ENCODE measurements at places on chromosomes 16 and 17.
A peak's percentile ranks its signal among the peaks of the same experiment; 100 is the strongest.

DNA sequence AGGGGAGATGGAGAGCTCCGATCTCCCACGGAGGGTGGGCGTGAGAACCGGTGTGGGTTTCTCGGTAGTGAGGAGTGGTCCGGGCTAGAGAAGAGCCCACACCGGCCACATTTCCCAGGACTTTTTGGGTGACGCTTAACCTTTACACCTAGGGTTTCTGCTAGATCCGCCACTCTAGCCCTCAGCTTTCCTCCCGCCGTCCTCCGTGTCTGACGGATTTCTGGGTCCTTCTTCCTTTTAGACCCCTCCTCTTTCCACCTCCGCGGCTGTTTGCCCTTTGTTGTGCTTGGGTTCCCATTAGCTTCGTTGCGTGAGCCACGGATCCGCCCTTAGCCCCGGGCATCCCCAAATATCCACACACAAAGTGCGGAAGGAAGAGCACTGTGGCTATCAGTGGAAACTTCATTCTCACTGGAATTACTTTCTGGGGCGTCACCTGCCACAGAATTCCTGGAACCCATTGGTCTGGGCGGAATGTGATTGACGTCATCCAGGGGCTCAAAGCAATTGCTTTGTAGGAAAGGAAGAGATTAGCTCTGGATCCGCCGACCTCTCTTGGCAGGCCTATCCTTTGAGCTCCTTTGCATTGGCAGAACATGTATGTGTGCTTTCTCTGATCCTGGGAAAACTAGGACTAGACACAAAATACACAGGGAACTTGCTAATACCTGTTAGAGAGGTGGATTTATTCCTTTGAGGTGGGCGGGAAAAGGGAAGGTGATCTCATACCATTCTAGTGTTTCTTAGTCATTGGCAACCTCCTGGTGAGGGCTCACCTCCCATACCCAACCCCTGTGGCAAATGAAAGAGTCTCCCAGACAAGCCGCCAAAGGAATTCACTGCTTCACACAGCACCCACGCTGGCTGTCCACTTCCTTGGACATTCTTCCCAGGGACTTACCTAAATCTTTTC lies 654 bp downstream of the TNFAIP1 start:
- peak; percentile 86 for DNase-seq

DNA sequence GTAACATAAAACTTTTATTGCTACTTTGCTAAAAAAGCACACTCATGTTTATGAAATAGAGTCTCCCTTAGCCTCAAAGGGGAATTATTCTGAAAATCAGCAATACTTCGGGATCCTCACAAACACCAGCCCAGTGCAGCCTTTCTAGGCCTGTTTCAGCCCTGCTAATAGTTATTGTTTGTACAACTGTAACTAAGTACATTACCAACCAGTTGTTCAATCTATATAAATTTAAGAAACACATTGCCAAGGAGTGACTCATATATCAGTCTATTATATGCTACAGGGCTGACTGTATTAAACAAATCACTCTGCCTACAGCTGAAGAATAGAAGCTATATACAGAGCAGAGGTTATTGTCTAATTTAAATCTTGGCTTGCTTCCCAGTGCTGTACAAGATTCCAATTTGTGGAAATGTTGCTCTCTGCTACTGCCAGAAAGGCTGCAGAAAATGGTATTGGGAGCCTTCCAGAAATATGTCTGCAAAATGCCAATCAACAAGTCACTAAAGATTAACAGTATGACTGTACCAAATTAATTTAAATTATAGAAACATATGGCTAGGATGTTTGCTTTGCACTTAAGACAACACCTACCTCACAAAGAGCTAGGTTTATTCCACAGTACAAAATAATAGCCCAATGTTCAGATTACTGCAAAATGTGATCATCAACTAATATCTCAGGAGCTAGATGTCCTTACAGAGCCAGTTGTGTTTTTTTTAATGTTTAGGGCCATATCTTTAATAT lies 49.7 kb downstream of the TOX3 start:
- DNase-seq = no peak

DNA sequence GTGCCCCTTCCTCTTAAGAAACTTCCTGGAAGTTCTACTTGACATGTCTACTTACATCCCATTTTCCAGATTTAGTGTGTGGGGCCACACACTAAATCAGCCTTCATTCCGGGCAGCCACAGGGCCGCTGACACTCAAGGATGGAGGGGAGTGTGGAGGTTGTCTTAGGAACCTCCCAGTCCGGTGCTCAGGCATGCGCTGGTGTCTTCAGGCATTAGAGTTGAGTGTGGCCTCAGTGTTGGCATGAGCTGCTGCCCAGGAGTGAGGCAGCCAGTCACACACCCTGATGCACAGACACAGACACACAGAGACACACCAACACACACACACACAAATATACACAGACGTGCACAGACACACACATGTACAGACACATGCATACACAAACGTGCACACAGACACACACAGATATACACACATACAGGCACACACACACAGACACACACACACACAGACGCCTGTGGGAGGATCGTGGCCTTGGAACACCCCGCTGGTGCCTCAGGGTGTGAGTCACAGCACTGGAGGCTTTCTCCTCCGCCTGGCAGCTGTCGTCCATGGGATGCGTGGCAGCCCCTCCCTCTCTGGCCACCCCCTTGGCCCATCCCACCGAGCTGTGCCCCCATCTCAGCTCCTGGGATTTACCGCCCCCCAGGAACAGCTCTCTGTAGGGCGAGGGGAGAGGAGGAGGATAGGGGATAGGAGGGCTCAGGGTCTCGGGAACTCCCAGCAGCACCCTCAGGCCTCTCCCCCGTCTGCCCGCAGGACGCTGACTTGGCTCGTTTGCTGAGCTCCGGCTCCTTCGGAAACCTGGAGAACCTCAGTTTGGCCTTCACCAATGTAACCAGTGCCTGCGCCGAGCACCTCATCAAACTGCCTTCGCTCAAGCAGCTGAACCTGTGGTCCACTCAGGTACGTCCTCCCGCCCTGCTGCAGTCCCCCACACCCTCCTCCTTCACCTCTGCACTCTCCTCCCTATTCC lies 75.6 kb upstream of the PLCG2 start:
- DNase-seq = no peak

DNA sequence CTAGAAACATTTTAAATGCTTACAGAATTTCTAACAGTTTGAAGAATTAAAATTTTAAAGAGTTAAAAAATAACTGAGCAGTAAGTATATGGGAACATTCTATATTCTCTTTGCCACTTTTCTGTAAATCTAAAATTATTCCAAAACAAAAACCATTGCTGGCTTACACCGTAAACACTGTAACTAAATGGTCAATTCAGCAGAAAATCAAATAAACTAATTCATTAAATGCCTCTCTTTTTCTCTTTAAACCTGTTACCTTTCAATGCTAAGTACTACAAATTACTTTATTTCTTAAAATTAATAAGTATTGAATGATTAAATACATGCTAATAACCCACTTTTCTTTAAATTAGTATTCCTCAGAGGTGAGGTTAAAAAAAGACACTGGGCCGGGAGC lies 14.0 kb downstream of the TERB1 start:
- DNase-seq = no peak

GRCh38 chr17:50255766-50256635 lies 18.3 kb upstream of the TMEM92 start:
- no peak for DNase-seq

DNA sequence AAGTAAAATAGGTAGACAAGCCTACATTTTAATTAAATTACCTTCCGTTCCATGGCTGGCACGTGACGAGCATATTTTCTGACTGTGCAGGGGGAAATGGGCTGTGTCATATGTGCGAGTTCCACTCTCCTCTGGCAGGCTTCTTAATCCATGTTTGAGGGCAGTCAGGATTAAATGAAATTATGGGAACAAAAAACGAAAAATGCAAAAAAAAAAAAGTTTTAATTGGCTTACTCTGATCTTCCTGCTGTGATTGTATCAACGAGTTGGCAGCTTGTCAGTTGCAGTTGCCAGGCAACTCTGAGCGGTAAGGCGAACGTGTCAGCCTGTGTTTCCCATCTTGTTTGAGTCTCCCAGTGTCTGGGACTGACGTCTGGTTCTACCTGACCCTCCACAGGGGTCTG lies 302.9 kb upstream of the XYLT1 start:
- DNase-seq = no peak

DNA sequence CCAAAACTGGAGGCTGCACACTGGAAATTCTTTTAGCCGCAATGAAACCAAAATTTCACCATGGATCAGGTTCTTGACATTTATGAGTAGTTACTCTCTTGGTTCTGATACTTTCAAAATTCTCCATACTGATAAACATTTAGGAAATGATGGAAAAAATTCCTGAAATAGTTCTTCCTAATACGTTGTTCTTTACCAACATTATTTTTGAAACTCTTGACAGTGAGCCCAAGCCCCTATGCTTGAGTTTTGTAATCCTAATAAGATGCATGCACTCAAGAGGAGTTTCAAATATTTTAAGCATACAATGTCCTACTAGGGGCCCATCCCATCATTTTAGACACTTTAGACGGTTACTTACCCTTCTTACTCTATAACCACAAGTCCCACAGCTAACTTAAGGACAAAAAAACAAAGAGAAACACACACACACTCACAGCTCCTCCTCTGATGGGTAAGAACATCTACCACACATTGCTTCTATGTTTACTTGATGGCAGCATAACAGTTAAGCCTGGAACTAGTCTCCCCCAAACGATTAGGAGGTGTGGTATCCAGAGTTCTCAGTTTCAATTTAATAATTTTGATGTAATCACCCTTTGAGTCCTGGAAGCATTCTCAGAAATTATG lies 3.7 kb downstream of the VEZF1 start:
- DNase-seq = no peak

- DNase-seq = no peak
Measured at GRCh38 chr17:74305865-74306654, 20.0 kb upstream of the KIF19 start.

- DNase-seq = no peak
Measured at GRCh38 chr16:85091522-85091910, 20.8 kb downstream of the CIBAR2 start.

GRCh38 chr16:85407-85782 lies 7.4 kb downstream of the MPG start:
- DNase-seq = no peak

DNA sequence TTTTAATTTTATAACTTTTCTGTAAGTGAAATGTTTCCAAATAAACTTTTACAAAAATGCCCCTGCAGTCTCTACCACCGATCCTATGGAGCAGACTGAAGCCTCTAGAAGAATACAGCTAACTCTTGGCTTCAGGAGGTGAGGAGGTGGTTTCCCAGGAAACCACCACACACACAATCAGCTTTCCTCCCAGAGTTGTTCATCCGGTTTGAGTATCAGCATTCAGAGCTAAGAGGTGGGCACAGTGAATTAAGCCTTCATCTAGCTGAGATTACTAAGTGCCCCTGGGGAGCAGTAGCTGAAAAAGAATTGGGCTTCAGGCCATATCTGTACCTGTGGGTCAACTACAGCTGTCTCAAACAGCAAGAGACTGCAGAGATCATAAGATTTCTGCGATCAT lies 139.7 kb downstream of the AATF start:
- no peak for DNase-seq

DNA sequence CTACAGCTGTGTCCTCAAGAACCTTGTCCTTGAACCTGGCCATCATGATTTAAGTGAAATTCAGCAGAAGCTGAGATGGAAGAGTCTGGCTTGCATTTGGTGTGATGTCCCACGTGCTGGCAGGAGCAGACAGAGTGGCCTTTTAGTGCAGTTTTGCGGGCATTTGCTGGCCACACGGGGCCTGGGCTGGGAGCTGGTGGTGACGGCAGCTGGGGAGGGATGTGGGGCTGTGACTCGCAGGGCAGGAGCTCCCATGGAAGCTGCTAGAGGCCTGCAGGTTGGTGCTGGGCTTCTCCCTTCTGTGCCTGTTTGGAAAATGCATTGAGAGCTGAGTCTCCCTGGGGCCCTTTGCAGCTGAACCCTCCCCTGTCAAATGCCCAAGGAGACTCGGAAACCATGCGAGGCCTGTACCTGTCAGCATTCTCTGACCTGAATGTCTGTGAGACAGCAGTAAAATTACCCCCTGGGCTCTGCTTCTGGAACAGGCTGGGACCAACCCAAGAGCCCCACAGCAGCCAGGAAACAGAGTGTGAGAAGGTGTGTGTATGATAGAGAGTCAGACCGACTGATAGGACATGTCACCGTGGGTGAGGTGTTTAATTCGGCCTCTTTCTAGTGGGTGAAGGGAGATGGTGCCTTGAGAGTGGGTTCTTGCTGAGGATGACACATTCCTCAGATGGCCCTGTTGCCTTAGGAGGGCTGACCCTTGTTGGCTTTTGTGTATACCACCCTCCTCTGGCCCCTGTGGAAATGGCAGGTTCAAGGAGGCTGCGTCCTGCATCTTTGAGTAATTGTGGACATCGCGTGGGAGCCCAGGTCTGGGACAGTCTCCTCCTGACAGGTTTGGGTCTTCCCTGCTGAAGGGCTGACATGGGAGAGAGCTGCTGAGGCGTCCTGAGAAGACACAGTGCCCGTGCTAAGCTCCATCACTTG lies 145.5 kb downstream of the MSI2 start:
- DNase-seq = no peak

GRCh38 chr17:30165147-30165546 lies 48.5 kb downstream of the NSRP1 start:
- no peak for DNase-seq

DNA sequence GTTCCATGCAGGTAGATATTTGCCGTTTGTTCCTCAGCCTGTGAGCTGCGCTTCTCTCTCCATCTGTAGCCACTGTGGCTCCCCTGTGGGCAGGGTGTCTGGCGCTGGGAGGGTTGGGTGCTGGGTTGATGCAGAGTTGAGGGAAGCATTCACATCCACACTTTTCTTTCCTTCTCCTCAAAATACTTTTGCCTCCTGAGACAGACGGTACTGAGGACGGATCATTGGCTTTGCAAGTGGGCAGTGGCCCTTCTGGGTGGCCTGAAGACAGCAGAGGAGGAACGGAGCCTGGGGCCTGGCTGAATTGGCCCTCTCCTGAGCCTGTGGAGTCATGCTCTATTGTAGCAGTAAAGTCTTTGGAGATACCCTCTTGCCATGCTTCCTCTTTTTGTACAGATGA lies 43.0 kb downstream of the NKD1 start:
- peak; percentile 7 for DNase-seq

DNA sequence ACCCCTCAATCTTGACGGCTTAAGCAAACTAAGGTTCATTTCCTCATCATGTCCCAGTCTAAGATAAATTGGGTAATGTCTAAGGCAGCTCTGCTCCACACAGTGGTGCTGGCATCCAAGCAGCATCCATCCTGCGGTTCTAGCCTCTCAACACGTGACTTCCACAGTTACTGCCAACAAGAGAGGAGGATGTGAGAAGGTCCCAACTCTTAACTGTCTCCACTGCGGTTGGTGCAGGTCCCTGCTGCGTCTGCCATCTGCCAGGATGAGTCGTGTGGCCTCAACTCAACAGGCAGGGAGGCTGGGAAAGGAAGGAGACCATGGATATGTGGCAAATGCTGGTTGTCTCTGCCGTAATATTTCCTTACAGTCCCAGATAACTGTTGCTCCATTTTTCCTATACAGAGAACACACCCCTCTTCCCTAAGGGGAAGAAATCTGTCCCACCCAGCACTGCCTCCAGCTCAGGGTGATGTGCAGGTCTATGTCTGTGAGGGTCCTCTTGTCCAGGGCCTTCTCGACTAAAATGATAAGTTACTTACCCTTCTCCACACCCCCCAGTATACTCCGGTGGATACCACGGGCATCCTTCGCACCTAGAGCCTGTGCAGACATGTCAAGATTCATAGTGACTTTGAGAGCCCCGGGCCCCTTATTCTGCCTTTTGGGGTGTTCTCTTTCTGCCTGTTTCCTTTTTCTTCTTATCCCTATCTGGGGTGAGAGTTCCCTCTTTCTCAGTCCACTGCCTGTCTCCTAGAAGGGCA lies 64.7 kb downstream of the KCNJ18 start:
- DNase-seq = no peak

- peak; percentile 90 for DNase-seq
Measured at GRCh38 chr16:65745-66144, 6.7 kb downstream of the RHBDF1 start.
